Dermis microvascular lymphatic vessel endothelial cell (primary cell): ENCODE measurements at places on chromosomes 6 and 20.

GRCh38 chr6:46440141-46440540 lies 51.1 kb downstream of the RCAN2 start:
- no peak for DNase-seq

- no peak for DNase-seq
Measured at GRCh38 chr20:4082406-4083097, 67.2 kb upstream of the RNF24 start.

DNA sequence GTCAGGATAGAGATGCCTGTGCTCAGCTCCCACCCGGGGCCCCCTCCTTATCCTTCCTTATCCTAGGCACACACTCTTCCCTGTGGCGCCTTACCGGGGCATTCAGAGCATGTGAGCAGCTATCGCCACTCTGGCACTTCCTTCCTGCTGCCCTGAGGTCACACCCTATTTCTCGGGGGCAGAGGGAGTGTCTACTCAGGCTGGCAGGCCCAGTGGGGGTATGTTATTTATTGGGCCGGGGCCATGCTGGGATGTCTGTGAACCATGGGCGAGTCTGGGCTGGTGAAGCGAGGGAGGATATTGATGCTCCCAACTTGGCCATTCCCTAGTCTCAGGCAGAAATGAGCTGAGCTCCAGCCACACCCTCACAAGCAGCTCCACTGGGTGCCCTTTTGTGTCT lies 3.9 kb upstream of the LY6G6D start:
- DNase-seq: no peak

GRCh38 chr6:137913996-137914529 lies 47.0 kb downstream of the TNFAIP3 start:
- no peak for DNase-seq

GRCh38 chr6:45215759-45216158 lies 112.4 kb upstream of the RUNX2 start:
- DNase-seq: no peak

DNA sequence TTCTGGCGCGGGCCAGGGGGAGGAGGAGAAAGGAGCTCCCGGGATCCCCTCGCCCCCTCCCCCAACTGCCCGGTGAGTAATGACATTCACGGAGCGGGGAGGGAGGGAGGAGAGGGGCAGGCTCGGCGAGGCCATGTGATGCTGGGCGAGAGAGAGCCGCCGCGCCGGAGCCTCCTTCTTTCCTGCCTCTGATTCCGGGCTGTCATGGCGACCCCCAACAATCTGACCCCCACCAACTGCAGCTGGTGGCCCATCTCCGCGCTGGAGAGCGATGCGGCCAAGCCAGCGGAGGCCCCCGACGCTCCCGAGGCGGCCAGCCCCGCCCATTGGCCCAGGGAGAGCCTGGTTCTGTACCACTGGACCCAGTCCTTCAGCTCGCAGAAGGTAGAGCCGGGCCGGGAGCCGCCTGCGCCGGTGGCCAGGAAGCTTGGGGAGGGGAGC lies at the start of gene GDAP1L1:
GDAP1L1 (plus strand) TSS at position 178 of the 441 bp plus-strand sequence; CDS start at position 205, 27 bp downstream.
- no peak for DNase-seq

DNA sequence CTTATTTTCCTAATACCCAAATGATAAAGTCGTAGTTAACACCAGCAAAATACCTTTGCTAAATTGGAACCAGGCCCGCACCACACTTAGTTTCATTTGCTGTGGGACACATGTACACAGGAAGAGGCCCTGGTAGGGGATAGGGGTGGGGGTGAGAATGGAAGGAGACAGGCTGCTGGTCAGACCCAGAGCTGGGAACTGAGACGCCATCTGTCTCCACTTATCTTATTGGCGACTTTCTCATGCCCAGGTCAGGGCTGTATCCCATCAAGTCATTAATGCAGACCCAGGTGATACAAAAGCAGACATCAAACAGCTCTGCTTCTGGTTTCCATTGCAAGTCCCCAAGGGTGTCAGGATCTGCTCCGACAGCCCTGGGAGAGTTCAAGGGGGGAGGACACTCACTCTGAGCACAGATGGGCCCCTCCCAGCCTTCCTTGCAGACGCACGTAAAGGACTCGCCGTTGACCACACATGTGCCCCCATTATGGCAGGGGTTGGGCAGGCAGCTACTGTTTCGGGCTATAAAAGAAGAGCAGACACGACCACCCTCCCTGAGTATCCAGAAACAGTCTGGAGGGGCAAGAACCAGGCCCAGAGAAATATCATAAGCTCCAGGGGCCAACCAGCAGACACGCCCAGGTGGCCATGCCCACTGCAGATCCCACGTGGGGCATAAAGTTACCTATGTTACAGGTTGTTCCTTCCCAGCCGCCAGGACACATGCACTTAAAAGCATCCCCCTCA lies 29.2 kb downstream of the JAG1 start:
- no peak for DNase-seq

GRCh38 chr20:59598625-59599310 lies 5.6 kb upstream of the PHACTR3 start:
- peak; percentile 9 for DNase-seq

DNA sequence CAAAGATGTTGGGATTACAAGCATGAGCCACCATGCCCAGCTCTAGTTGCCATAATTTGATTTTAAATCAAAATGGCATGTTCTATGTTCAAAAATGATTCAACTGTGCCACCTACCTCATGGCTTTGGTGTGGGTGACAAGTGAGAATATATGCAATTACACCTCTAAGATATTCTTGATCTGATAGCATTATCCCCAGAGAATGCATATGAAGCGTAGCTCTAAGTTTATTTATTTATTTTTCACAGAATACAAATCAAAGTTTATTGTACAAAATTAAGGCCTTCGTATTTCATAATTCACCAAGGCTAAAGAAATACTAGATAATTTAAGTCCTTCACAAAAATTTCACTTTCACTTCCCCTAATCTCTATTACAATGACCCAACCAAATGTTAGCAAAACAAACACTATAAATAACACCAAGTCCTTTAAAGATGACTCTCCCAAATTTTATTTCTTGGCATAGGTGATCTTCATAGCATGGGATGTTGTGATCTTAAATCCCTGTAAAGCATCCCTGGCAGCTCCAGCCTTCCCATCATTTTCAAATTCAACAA lies 205.9 kb upstream of the TAB2 start:
- no peak for DNase-seq

- no peak for DNase-seq
Measured at GRCh38 chr20:3459881-3460307, 10.9 kb upstream of the ATRN start.

DNA sequence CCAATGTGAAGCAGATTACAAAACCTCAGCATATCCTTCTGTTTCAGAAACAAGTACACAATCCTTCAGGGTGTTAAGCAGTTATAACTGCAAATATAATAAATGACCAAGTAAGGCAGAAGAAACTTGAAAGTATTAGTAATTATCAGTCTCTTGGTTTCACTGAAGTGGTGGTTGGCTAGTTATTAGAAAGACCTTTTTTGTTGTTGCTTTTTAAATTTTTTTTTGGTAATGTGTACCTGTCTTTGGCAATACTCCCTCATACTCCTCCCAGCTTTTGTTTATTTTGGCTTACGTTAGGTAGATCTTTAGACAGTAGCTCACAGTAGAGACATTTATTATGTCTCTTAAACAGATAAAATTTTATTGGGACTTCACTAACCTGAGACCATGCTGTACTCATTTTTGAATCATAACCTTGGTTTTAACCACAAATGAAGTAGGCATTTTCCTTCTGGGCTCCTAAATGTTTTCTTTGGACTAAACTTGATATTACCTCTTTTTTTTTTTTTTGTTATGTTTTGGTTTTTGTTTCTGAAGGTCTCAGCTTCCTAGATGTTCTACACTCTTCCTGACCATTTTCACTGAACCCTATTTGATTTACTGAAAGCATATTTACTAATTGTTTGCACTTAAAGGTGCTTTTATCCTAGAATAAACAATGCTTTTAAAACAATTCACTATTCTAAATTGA lies 6.4 kb downstream of the CD2AP start:
- DNase-seq: no peak
